ENCODE measurements at places on chromosomes 3 and 15. TPM values are rescaled to one million over a fixed set of nuclear protein-coding genes. Genes with fewer than 3 reads are reported as not detected.

- DNase-seq = no peak
Measured at GRCh38 chr15:50653156-50653743, 33.3 kb downstream of the TRPM7 start.

DNA sequence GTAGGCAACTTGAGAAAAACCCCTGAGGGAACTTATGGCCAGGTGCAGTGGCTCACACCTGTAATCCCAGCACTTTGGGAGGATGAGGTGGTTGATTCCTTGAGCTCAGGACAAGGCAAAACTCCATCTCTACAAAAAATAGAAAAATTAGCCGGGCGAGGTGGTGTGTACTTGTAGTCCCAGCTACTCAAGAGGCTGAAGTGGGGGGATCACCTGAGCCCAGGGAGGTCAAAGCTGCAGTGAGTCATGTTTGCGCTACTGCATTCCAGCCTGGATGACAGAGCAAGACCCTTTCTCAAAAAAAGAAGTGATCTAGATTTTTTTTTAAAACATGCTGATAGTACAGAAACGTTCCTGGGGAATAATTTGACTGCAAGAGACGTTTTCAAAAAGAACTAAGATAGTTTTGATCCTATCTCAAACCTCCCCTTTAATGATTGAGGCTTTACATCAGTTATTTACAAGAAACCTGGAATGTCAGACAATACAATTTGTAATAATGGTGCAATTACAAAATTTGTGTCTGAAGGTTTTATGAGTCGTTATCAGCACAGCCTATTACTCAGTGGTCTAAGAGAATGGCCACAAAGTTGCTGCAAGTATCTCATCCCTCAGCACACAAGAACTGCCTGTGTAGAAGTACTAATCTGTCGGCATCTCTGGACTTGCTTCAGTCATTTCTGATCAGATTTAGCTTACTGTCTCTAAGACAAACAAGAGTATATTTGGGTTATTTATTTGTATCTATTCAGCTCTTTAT is 32.2 kb upstream of the KLHL25 start:
- no peak for DNase-seq

- DNase-seq = no peak
Measured at GRCh38 chr3:35393901-35394799, 245.2 kb upstream of the ARPP21 start.

DNA sequence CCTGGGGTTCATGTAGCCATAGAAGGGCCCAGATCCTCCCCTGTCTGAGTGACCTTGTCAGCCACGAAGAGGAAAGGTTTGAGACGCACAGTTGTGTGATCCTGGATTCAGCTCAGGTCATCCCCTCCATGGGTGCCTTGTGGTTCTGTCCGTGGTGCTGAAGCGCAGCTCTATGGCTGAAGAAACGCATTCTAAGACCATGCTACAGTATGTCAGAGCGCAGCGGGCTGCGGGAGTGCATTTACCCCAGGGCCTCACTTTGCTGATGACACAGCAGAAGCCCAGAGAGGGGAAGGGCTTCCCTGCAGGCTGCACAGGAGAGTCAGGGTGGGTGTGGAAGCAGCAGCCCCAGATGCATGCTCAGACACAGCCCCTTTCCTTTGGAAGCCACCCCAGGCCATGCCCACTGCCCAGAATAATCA is 68.8 kb upstream of the IQSEC1 start:
- no peak for DNase-seq

- DNase-seq = no peak
Measured at GRCh38 chr3:14405360-14406238, 3.2 kb downstream of the SLC6A6 start.

GRCh38 chr15:92745845-92746271 is 90.3 kb upstream of the FAM174B start:
- DNase-seq = no peak

DNA sequence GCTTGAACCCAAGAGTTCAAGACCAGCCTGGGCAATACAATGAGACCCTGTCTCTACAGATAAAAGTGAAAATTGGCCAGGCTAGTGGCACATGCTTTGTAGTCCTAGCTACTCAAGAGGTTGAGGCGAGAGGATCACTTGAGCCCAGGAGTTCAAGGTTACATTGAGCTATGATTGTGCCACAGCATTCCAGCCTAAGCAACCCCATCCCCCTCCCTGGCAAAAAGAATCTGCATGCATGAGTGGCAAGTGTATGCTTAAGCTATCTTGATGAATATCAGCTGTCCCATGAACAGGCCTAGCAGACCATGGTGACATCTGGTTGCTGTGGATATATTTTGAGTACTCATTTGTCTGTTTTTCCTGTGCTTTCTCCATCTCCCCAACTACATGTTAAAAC is 4.7 kb downstream of the ATRIP start:
- DNase-seq = no peak

DNA sequence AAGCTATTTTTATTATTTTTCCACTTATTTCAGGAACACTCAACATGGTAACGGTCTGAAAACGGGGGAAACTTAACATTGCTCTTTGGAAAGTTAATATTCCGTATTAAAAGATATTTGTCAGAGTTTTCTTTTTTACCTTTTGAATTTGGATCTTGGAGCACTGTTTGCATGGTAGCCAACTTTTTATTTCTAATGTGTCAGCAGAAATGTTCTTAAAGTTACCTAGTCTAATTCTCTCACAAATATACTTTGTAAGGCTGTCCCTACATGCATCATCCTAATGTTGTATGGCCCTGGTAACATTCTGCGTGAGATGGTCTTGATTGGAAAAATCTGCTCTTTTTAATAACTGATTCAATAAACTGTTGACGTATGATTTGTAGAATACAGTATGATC is 719.5 kb downstream of the FHIT start:
- DNase-seq = no peak

DNA sequence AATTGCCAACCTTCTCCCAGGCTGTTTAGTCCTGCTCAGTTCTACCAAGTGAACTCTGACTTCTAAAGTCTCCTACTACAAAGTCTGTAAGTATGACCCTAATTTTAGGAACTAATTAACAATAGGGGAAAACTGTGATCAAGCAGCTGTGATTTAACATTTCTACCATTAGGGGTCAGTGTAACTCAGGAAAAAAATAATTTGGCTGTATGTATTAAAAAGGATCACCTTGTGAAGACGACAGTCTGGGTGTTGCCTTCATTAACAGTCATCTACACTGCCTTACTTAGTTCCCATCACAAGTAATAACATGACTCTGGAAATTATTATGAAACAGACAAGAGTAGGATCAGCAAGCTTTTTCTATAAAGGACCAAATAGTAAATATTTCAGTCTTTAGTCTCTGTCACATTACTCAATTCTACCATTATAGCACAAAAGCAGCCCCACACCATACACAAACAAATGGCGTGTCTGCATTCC is 4.2 kb upstream of the NPHP3 start:
- no peak for DNase-seq

DNA sequence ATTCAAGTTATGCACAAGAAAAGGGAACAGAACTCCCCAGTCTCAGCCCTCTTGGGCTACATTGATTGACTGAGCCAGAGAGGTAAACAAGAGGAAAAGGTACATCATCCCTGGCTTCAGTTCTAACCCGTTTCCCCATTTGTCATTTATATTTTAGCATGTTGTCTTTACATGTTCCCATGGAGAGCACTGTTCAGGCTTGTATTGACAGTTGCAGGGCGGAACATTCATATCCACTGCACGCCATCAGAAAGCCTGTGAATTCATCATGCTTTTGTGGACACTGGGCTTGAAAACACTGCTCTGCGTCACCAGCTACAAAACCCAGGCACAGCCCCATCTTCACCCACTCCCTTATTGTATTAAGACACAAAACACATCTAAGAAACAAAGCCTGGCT is 240.9 kb upstream of the EIF1B start:
- no peak for DNase-seq

GRCh38 chr3:121834157-121834670 is 646 bp downstream of the IQCB1 start:
- DNase-seq = no peak

- DNase-seq = no peak
Measured at GRCh38 chr3:85586018-85586417, 627.2 kb downstream of the CADM2 start.

DNA sequence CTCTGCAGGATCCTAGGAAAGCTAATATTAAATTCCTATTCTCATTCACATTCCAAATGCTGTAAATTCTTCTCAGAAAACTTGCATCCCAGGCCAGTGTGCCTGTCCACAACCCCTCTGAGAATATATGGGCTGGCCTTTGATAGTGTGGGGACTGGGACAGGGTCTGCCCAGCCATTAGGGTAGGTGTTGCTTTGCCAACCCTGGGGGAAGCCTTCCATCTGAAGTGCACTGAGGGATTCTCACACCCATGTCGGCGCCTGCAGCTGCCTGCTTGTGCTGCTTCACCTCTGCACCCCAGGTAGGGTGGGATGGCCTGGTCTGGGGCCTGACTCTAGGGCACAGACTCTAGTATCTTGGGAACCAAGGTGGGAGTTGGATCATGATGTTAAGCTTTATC is 15.2 kb upstream of the EXOG start:
- no peak for DNase-seq

DNA sequence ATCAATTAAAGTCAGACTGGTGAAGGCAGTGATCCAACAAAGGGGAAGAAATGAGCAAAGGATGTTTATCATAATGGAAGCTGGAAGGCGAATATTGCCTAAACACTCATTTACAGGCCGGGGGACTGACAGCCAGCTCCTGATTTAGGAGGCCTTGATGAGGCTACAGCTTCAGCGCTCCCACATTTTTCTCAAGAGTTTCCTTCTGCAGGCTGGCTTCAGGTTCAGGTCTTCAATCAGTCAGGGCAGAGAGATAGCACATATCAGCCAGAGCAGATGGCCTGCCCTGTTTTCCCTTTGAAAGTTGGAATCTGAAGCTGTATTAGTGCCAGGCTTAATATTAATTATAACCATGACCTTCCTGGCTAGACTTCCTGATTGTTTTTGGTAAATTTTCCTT is 218.9 kb downstream of the SV2B start:
- no peak for DNase-seq

GRCh38 chr3:146469150-146470017 is at the start of gene PLSCR2:
Gene PLSCR2, minus strand, starts transcription at chr3:146469561. Its CDS starts 9,657 bp downstream, at chr3:146459904.
- peak; percentile 46 for DNase-seq

DNA sequence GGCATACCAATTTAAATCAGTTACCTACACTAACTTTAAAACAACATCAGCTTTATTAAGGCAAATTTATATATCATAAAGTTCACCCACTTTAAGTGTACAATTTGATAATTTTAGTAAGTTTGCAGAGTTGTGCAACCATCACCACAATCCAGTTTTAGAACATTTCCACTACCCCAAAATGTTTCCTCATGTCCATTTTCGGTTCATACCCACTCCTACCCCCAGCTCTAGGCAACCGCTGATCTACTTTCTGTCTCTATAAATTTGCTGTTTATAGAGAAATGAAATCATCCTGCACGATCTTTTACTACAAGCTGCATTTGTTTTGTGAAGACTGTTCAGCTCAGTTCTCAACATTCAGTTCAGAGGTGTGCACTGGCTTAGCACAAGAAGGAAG is 31.5 kb upstream of the FAM81A start:
- no peak for DNase-seq

DNA sequence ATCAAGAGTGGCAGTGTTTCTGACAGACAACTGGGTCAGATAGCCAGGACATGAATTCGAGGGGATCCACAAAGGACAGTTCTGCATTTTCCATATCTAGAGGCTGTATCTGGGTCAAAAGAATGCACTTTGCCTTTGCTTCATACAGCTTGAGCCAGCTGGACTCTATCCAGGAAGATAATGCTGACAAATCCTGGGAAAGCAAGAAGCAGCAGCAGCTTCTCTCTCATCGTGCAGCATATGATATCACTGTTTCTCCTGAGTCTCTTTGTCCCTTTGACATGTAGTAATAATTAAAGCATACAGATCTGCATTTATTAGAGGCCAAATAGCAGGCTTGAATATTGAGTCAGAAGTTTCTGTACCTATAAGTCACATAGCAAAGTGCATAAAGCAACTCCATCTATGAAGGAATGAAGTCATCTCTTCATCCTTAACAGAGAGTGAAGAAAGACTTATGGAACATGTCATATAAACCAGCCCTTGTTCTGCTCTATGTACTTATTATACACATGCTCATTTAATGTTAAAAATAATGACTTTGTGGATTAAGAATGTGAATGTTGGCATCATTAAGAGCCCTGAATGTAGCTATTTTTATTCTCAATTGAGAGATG is 236.8 kb upstream of the GBE1 start:
- no peak for DNase-seq

GRCh38 chr3:15044326-15044725 is 20.8 kb downstream of the MRPS25 start:
- no peak for DNase-seq

DNA sequence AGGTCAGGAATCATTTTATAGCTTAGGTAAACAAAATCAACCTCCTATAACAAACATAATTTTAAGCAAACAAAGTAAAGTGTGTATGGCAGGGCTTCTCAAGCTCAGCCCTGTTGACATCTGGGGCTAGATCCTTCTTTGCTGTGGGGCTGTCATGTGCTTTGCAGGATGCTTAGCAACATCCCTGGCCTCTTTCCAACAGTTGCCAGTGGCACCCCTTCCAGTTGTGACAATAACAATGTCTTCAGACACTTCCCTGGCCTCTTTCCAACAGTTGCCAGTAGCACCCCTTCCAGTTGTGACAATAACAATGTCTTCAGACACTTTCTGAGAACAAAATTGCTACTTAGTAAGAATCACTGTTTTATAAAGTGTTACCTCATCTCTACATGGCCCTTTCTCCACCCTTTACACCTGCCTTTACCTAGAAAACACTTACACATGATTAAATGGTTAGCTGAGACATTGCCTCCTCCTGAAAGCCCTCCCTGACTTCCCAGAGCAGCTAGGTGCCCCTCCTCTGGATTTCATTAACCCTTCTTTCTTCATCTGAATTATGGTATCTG is 194.0 kb upstream of the LMCD1 start:
- no peak for DNase-seq

DNA sequence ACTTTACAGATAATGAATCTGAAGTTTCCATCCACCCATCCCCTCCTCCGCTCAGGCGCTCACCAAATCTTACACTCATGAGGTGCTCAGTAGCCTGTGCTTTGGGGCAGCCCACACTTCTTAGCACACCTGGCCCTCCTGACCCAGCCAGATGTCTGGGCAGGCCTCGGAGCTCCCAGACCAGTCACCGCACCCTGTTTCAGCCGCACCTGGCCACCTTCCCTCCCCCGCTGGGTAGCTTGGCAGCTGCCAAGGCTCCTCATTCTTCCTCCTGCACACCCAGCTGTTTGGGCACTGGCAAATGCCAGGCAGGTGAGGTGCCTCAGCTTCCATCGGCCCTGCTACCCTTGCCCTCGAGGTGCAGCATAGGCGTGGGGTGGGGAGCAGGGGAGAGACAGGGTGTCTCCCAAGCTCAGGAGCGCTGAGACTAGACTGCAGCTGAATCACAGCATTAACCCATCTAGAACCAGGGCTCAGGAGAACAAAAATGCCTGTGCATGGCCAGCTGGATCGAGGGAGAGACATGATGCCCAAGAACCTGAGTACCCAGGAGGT is 45.8 kb downstream of the CDC25A start:
- DNase-seq = no peak

ZNF860 gene
- 0.08 TPM for total RNA-seq

CLDN18 gene
- total RNA-seq = not detected

RARB gene
- 15.6 TPM for total RNA-seq

SETMAR gene
- 16.6 TPM for total RNA-seq

WDR72 gene
- total RNA-seq = not detected

LRTM1 gene
- not detected for total RNA-seq

GOLGA8S gene
- total RNA-seq = 0.33 TPM
